ENCODE measurements at places on chromosomes 5 and 9.

GRCh38 chr5:164784230-164784629, 1278.8 kb downstream of the MAT2B start:
- DNase-seq: no peak

DNA sequence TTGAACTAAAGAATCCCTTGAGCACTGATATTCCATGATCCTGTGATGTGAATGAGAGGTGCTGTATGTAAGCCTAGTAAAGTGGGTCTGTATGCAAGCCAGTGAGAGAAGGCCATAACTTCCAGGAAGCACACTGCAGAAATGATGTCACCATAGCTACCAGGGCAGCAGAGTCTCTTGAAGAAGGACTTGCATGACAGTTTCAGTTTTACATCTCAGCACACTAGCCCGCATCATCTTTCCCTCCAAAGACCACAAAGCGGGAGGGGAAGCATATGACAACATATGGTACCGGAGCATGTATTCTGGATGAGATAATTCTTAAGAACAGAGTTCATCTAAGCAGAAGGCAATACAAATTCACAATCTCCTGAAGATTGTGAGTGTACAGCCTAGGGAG, 37.6 kb upstream of the MAST4 start:
- DNase-seq: no peak

GRCh38 chr9:87280421-87280820, 217.2 kb upstream of the DAPK1 start:
- no peak for DNase-seq

GRCh38 chr5:43099640-43100039, 21.1 kb upstream of the ZNF131 start:
- DNase-seq: no peak

GRCh38 chr5:131810510-131811249, 13.9 kb upstream of the FNIP1 start:
- no peak for DNase-seq

Data from stimulated activated CD8-positive, alpha-beta memory T cell treated with anti-CD3 and anti-CD28 coated beads, Interleukin-15, amount 100 ng/mL, for 48 hours (primary cell).